D341Med (cell line): ENCODE measurements at places on chromosomes 2 and 18.

GRCh38 chr18:79447703-79448367, 52.1 kb downstream of the NFATC1 start:
- no peak for DNase-seq

DNA sequence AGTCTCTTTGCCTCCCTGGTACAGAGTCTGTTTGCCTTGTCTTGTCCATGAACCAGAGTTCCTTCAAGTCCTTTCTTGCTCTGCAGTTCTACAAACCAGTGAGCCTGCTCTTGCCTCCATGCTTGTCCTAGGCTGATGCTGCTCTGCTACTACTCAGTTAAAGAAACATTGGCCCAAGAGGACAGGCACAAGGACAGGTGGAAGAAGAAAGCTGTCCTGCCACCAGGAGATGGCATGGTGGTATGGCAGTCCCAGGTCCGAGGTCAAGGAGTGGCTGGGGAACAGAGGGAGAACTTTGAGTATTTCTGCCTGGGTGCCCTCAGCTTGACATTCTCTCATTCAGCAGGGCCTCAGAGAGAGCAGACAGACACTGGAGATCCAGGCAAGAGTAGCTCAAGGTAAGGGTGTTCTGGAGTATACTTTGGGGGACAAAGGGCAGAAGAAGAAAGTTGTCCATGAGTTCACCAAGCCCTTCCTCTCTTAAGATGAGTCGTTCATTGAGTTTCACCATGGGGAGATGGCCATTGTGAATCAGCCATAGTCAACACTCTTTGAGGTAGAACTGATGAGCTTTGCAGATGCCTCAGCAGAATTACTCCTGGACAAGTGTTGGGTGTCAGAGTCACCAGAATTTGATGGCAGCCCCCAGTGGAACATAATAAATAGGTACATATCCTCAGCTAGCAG, 20.4 kb downstream of the TTC32 start:
- no peak for DNase-seq

DNA sequence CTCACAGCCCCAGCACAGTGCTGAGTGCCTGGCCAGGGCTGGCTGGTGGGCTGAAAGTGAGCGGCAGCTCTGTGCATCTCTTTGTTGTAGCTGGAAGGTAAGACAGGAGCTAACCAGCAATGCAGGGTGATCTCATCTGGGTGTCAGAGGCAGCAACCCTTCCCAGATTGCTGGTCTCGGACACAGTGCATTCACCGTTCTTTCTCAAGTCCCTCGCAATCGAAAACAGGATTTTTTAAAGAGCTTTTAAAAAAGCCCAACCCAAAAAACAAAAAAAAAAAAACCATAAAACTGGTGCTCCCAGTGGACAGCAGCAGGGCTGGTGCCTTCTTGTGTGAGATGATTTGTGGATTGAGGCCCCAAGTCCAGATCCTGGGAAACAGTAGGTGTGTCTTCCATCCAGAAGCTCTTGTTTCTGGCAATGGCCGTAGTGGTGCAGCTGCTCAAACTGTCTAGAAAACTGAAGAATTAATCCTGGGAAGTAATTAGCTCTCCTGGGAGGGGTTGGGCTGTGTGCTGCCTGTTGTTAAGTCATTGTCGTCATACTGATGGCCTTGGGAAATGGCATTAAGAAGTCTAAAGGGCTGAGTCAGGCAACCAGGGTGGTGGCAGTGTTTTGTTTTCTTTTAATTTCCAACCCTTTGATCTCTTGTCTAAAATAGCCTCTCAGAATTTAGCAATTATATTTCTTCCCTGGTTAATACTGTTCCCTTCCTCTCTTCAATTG, 156.7 kb downstream of the KLHL29 start:
- DNase-seq: peak; percentile 85

DNA sequence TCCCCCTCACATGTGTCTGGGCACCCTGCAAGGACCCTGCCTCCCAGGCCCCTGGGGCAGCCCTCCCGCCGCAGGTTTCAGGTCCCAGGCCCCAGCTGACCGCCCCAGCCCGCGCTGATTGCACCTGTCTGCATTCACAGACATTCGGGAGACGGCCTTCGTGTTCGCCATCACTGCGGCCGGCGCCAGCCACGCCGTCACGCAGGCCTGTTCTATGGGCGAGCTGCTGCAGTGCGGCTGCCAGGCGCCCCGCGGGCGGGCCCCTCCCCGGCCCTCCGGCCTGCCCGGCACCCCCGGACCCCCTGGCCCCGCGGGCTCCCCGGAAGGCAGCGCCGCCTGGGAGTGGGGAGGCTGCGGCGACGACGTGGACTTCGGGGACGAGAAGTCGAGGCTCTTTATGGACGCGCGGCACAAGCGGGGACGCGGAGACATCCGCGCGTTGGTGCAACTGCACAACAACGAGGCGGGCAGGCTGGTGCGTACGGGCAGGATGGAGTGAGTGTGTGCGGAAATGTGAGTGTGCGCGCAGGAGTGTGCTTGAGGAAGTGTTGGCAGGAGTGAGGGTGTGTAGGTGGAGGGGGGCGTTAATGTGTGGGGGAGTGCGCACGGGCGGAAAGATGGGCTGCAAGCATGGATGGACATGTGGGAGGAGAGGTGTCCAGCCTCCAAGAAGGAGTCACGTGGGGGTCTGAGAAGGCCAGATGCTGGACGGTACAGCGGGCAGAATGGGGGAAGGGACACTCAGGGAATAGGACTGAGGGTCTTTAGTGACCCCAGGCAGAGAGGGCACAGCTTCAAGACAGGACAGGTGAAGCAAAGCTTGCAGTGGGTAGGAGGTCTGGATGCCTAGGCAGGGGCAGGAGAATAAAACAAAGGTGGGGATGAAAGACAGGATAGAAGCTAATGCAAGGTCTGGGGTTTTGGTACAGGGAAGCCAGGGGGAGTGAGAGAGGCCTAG, 9.0 kb upstream of the WNT10A start:
- no peak for DNase-seq

- no peak for DNase-seq
Observed at GRCh38 chr2:60275958-60276357, 277.5 kb downstream of the BCL11A start.

DNA sequence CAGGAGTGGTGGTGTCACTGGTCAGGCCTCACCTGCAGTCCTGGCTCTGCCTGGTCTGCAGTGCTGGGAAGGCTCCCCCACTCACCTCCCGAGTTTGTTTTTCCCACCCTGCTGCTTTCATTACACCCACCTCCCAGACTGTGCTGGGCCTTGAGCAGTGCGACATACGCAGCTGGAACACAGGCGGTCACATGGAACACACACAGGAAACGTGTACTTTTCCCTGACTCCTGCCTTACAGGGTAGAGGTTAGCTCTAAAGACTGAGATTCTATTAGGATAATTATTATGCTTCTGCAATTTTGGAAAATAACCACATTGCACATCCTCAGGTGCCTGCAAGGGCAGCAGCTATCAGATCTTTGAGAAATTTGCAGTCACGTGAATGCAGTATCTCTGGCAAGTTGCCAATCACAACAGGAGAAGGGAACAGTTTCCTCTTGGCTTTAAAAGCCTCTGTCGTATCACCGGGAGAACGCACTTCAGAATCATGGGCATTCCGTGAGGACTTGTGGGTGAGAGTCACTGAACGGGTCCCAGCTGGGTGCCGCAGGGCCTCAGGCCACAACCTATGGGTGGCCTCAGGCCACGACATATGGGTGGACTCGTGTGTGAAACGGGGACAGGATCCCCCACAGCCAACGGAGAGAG, 136.5 kb downstream of the ZNF236 start:
- DNase-seq: no peak

- DNase-seq: no peak
Observed at GRCh38 chr2:117714745-117715417, 99.6 kb upstream of the DDX18 start.

DNA sequence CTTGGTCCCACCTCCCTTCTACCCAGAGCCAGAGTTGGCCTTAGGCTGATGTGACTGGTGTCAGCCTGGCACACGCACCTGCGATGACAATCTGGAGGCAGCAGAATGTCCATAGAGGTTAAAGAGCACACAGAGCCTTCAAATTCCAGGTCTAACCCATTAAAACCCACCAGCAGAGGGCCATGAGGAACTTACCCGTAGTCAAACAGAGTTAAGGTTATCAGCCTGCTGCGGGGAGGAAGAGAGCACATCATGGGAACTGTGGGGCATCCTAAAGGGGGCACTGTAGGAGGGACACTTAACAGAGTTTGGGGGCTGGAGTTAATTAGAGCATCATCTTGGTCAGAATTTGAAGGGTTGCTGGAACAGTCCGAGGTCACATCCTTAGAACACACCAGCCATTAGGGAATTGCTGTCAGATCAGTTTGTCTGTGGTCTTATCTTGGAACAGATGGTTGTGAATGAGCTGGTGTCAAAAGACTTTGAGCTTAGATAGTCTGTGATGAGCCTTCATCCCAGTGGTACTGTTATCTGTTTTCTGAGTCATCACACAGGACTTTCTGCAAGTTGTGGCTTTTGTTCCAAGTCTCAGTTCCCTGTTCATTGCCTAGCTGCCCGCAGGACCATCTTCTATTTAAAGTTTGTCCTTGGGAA, 248.6 kb downstream of the LOXHD1 start:
- no peak for DNase-seq

- no peak for DNase-seq
Observed at GRCh38 chr18:32278177-32278799, 88.4 kb downstream of the MEP1B start.

- peak; percentile 56 for DNase-seq
Observed at GRCh38 chr2:223944166-223944702, 901 bp downstream of the WDFY1 start.

DNA sequence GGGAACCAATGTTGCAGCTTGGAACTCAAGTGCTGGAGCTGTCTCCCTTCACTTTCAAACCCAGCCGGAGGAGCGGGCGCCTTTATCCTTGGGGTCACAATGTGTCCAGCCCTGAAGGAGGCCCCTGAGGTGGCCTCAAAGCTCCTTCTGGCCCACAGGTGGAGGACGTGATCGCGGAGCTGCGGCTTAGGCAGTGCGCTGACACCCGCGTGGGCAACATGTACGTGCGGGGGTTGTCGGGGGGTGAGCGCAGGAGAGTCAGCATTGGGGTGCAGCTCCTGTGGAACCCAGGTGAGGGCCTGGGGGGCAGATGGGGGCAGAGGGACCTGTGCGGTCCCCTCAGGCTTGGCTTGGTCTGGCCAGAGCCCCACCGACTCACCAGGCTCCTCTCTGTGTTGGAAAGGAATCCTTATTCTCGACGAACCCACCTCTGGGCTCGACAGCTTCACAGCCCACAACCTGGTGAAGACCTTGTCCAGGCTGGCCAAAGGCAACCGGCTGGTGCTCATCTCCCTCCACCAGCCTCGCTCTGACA, 13.5 kb downstream of the ABCG8 start:
- DNase-seq: no peak

DNA sequence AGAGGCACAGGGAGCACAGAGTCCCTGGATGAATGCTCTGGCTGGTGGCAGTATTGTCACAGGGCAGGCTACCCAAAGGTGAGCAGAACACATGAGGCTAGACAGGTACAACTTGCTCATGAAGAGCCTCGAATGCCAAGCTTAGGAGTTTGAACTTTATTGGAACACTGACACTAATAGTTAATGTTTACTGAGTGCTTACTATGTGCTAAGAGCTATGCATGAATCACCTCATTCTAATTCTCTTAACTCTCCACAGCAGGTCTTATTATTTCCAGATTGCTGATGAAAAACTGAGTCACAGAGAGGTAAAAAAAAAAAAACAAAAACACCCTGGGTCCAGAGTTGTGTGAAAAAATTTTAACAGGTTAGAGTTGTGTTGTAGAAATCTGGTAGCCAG, 6.1 kb upstream of the EMX1 start:
- DNase-seq: no peak

DNA sequence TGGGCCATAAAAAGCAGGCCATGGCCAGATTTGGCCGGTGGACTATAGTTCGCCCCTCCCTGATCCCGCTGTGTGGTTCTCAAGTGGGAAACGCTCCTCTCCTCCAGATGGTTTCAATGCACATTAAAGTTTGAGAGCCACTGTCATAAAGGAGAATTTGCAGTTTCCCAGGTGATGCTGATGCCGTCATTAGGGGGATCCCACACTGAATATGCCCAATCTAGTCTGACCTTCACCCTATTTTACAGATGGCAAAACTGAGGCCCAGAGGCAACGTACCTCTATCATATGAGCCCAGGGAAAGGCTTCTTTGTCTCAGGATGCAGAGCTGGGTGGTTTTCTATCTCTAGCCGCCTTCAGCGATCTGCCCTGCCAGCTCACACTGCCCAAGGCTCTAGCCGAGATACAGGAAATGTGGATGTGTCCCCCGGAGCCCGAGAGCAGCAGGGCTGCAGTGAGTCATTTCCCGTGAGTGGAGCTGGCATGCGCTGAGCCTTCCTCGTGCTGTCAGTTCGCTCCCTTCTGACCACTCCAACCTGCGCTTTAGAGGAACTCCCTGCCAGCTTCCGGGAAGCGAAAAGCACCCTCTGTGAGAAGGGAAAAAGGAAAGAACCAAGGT, 116.2 kb downstream of the SMAD7 start:
- no peak for DNase-seq

DNA sequence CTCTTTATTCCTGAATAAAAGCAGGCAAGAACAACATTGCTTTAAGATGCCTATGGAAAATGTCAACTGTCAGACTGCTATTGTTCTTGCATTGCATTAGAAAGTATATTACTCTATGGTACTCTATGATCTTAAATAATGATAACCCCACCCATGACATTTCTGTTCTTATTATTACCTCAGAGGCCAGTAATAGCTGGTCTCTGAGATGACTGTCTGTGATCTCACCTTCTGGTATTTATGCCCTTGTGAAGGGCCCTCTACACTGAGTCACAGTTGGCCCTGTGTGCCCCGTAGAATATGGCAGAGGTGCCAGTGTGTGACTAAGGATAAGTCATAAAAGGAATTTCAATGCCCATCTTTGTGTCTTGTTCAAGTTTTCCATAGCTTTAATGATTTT, 61.0 kb downstream of the SPP2 start:
- no peak for DNase-seq

- no peak for DNase-seq
Observed at GRCh38 chr2:101704816-101705578, 7.5 kb downstream of the MAP4K4 start.
